Right renal pelvis (tissue), 4 donors: ENCODE measurements at places on chromosomes 6 and 20. TPM values are rescaled to one million over a fixed set of nuclear protein-coding genes. Genes with fewer than 3 reads are reported as not detected.

- DNase-seq, result no peak
Measured at GRCh38 chr6:64902596-64902995, 804.4 kb downstream of the EYS start.

- DNase-seq, result no peak
Measured at GRCh38 chr6:26416288-26416687, 14.2 kb downstream of the BTN3A1 start.

DNA sequence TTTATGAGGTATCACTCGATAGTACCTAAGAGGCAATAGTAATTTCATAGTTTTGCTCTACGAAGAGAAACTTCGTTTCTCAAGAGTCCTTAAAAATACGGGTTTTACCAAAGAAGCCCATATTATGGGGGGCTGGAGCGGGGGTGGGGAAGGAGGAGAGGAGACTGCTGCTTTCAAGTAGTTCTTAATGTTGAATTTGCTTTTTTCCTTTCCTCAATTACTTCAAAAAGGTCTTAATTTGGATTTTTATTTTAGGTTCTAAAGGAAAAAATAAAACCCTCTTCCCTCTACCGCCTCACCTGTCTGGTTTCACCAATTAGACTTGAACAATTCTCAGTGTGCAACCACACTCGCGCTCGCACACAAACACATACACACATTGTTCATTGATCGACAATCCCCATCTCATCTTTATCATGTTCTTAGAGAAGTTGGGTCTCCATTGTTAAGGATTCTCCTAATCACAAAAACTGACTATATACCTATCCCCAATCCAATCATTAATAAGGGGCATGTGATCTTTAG lies 97.2 kb downstream of the HFE start:
- no peak for DNase-seq

Gene CST5
- polyA plus RNA-seq, result 0.35 TPM

Gene CST4
- polyA plus RNA-seq, result not detected

DNA sequence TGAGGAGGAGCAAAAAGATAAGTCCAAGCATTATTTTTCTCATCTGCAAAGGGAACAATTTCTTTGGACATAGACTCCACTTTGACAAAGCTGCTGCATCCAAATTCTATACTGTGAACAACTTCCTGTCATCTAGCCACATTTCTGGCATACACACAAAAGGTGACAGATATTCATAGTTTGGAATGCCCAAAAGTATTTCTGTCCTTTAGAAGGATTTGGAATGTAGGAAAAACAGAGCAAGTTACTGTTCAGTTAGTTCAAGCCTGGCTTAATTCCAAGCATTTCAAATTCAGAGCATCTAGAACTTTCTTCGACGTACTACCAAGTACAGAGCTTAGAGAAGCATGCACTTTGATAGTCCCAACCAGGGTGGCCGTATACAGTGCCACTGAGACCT lies 134.0 kb downstream of the PDE7B start:
- no peak for DNase-seq
